ENCODE measurements at places on chromosomes 11 and 22.
A peak's percentile ranks its signal among the peaks of the same experiment; 100 is the strongest.

DNA sequence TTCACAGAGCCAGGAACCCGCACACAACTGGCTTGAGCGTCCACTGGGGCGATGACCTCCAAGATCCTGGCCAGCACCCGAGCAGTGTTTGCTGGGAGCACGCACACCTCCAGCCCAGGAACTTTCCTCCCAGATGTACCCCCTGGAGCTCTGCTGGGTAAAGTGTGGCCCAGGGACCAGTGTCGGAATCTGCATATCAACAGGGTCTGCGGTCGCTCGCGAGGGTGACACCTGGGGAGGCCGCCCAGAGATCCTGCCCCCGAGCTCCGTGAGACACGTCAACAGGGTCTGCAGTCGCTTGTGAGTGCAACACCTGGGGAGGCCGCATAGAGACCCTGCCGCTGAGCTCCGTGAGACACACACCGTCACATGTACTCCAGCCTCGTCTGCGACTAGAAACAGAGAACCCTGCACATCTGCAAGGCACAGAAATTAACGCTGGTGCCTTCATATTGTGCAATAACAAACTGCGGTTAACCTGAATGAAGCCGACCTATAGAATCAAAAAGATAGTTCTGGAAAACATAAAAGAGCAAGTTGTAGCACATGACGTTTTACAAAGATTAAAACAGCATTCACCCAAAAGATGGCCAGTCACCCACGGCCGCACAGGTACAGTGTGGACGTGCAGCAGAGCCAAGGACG, 172.4 kb downstream of the BRD1 start:
- no peak for DNase-seq

GRCh38 chr11:44743959-44744557, 17.3 kb downstream of the TSPAN18 start:
- no peak for DNase-seq

- DNase-seq: no peak
These were observed 11.1 kb downstream of the OR5B3 start for GRCh38 chr11:58395581-58395980.

DNA sequence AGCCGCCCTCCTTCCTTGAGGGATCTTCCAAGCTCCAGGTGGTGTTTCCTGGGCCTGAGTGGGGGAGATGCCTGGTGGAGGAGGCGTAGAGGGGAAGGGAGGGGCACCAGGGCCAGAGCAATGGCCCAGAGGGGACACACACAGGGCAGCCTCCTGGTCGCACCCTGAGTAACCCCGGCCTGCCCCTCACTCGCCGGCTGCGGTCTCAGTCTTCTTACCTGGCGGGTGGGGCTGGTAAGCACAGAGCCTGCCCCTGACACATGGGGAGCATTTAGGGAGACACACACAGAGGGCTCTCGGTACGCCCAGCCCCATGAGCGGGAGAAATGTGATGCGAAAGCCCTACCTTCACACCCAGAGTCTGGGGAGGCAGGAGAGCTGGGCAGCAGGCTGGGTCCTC, 23.9 kb downstream of the IGF2 start:
- DNase-seq: no peak

DNA sequence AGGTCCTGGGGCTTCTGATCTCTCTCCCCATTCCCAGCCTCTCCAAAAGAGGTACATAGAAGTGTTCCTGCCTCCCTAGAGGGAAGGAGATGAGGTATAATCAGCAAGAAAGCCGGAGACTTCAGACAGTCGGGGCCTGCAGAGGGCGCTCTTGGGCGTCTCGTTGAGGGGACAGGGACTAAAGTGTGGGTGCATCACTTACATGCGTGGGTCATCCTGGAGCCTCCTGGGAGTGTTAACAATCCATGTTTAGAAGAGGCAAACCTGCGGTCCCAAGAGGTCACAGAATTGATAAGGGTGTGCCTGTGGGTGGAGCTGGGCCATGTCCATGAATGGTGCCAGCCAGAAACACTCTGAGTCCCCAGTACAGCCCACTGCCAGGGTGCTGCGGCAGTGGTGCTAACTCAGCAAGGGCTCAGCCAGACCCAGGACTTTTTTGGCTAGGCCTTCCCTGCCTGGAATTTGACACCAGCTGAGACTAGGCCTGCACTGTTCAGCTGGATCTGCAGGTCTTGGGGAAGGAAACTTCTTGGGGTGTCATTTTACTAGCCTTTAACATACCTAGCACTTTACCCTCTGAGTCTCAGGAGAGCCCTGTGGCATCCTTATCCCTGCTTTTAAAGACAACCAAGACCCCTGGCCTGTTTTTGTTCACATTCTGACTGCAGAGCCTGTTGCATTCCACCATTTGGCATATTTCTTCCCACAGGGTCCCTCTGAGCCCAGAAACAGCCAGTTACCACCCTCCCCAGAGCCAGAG, 5.5 kb downstream of the YDJC start:
- DNase-seq: peak; percentile 62

DNA sequence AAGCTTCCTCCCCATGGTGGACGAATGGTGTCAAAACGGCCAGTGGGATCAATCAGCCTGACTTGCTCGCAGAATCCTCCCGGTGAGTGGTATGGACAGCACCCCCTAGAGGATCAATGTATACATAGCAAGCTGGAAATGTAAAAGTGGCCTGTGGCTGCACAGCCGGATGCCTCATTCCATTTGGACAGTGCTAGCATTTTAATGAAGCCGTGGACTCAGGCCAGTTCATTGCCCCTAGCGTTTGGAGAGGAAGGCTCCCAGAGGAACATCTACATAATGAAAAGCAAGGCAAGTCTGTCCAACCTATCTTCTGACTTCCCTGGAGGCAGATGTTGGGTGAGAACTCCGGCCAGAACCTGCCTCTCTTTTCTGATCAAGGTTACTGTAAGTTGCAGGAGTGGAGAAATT, 942.3 kb downstream of the NTM start:
- DNase-seq: peak; percentile 61

- peak; percentile 53 for DNase-seq
These were observed 52.0 kb upstream of the ELF5 start for GRCh38 chr11:34565417-34566207.
